Activated T-helper 1 cell treated with anti-CD3 and anti-CD28 coated beads, Interleukin-12 subunit alpha, Interleukin-12 subunit beta, Interleukin-2, Interleukin-4 antibody, amounts not matched to agents 30 ng/mL and 10 ng/mL and 1 ng/mL, durations not matched to agents 14 hours and 24 hours and 36 hours (primary cell): ENCODE measurements at places on chromosomes 3 and 15. TPM values are rescaled to one million over a fixed set of nuclear protein-coding genes. Genes with fewer than 3 reads are reported as not detected.

DNA sequence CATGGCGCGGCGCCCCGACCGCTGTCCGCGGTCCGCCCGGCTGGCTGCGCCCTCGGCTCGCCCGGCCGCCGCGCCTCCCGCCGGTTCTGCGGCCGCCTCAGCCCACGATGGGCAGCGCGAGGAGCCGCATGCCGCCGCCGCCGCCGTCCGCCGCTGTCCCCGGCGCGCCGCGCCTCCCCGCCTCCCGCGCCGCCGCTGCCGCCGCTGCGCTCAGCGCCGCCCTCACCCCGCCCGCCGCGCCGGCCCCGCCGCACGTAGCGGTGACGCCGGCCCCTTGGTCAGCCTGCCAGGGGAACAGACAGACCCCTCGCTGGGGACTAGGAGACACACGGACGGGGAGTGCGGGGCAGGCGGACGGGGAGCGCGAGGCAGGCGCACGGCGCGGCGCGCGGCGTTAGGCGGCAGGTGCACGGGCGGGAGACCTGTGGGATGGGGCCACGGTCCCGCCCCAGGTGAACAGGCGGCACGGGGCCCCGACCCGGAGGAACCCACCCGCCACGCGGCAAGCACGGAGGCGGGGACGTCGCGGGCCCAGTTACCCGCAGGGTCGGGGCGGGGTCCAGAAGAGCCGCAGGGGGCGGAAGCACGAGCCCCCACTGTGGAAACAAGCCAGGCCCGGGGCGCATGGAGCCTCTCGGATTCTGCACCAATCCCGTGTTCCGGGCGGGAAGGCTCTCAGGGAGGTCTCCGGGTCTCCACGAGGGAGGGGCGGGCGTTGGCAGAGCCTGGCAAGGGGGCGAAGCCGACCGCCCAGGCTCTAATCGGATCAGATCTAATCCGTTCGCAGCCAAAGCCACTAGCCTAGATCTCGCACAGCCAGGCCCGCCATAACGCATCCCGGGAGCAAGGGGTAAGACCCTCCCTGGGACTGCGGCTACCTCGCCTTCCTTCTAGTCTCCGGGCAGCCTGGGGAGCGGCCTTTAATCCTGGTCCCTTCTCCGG, at the start of gene CSPG5:
TSS of gene CSPG5 (minus strand) at position 175 of the 942 bp plus-strand sequence. CDS start at position 3, 172 bp downstream.
- H3K27me3 ChIP-seq: peaks cover 30% of the 10 kb centered on the region
- no peaks in the 10 kb centered on the region for H3K4me1 ChIP-seq
- H3K36me3 ChIP-seq: no peaks in the 10 kb centered on the region
- no peak within 1 kb of the TSS for H3K27ac ChIP-seq

- H3K27ac ChIP-seq: no peak overlapping the region
- no peaks in the 10 kb centered on the region for H3K36me3 ChIP-seq
- no peak for DNase-seq
These were observed 696.9 kb downstream of the ZNF385D start for GRCh38 chr3:21054064-21054463.

- no peak overlapping the region for H3K4me3 ChIP-seq
- no peaks in the 10 kb centered on the region for H3K27me3 ChIP-seq
- no peak for DNase-seq
These were observed 214.4 kb downstream of the OCA2 start for GRCh38 chr15:27884726-27885125.

Gene VEPH1
- total RNA-seq: not detected in 2 replicates

Gene BMF
- total RNA-seq: 10.1 and 16.5 TPM in 2 replicates
